ENCODE measurements at places on chromosomes 5 and 9.

GRCh38 chr5:137733006-137733405 lies 2.9 kb downstream of the KLHL3 start:
- DNase-seq, result no peak

DNA sequence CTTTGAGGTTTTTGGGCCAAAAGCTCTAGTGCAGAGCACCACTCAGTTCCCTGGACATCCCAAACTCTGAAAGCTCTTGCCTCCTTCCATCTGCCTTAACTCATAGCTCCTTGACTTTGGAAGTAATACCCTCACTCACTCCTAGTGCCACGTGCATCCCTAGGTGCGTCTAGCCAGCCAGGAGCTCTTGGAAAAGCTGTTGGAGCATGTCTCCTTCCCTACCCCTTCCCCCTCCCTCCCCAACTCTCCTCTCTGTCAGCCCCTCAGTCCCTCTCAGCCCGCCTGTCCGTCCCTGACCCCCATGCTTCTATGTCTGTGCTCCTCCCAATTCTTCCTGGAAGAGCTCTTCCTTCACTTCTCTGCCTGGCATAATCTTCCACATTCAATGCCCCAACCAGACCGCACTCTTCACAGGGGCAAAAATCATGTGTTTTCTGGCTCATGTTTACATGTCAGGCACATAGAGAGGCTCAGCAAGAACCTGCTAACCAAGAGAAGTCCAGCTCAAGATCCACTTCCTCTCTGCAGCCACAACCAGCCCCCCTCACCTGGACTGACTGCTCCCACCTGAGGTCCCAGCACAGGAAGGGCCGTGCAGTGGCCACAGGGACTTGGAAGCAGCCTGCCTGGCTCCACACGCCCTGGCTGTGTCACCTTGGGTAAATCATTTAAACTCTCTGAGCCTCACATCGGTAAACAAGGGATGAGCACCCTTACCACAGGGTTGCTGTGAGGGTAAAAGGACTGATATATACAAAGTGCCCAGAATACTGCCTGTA lies 58.4 kb downstream of the WHRN start:
- DNase-seq, result no peak

- DNase-seq, result peak; percentile 8
Measured at GRCh38 chr5:93252165-93252564, 328.9 kb downstream of the NR2F1-AS1 start.

GRCh38 chr5:170509348-170509660 lies 5.5 kb downstream of the KCNIP1 start:
- DNase-seq, result no peak

DNA sequence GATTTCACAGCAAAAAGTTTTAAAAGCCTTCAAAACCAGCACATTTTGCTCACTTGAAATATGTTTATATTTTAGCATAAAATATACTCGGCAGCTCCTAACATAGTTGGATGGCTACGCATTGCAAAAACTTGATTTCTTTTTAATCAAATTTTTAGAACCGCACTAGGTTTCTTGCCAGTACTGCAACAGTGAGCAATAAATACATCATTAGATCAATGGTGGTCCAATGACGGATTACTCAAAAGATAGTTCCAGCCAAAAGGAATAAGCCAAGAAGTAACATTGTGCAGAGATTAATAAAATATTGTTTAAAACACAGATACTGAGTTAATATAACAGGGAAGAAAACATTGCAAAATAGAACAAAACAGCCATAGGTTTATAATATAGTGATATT lies 5.5 kb downstream of the MARCHF3 start:
- DNase-seq, result no peak

DNA sequence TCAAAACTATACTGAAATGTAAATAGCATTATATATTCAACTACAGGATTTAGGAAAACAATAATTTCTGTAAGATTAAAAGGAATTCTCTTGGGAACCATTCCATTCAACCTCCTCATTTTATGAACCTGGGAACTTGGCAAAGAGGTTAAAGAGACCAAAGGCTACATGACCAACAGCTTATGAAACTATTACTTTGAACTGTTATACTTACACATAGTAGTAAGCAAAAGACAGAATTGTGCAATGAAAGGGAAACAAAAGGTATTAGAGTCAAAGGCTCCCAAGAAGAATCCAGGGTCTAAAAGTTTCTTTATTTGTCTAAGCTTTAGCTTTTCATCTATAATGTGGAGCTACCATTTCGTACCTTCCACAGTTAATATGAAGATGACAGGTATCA lies 7.2 kb downstream of the C9orf72 start:
- no peak for DNase-seq

DNA sequence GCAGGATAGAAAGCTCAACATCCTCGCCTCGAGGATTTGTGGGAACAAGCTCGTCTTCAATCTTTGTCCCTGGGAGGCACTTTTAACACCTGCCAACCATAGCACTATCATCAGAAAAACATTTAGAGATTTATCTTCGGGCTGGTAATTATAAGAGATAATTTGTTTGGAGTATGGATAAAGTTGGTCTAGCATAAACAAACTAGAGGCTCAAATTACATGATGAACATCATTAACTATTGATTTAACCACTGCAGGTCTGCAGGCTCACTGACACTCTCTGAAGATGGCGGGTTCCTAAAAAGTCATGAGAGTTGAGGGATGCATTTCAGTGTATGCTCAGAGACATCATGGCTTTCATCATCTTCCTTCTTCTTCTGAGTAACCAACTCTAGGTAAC lies 25.8 kb upstream of the PCA3 start:
- no peak for DNase-seq

- DNase-seq, result no peak
Measured at GRCh38 chr9:125527471-125528002, 179.5 kb downstream of the MAPKAP1 start.

DNA sequence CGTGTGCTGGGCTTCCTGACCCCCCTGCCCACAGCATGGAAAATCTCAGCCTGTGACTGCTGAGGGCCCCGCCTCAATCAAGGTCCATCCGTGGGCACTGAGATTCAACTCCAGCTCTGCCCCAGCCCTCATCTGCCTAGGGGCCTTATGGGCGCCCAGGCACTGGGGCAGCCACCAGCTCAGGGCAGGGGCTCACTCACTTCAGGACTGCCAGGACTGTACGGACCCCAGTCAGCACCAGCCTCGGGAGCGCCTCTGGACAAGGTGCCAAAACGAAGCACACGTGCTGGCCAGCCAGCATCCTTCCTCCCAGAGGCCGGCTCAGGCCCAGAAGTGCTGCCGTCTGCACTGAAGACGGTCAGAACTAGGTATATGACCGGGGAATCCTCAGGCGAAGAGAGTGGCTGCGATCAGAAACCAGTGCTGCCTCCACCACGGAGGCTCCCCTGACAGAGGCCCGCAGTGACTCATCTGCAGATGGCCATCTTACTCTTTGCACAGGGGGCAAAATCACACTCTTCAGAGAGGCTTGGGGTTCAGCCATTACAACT lies 19.6 kb downstream of the CLPTM1L start:
- DNase-seq, result no peak

GRCh38 chr9:22382331-22382730 lies 64.3 kb upstream of the DMRTA1 start:
- no peak for DNase-seq

DNA sequence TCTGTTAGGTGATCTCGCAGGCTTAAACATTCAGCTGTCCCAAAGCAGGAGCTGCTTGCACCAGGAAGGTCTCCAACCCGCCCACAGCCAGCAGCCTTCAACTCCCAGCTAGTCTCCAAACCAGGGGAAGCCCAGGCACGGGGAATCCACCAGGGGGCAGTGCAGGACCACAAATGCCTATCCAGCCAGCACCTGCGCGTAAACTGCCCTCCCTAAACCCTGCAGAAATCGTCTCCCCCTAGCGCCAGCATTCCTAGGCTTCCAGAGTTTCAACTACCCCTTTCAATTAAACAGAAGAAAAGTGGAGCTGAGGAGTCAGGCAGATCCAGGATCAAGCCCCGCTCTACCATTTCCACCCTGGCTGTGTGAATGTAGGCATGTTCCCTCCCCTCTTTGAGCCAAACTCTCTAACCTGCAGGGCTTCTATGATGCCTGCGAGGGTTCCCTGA lies 72.0 kb downstream of the HRH2 start:
- DNase-seq, result peak; percentile 83

- no peak for DNase-seq
Measured at GRCh38 chr9:123395689-123396511, 39.9 kb downstream of the CRB2 start.

DNA sequence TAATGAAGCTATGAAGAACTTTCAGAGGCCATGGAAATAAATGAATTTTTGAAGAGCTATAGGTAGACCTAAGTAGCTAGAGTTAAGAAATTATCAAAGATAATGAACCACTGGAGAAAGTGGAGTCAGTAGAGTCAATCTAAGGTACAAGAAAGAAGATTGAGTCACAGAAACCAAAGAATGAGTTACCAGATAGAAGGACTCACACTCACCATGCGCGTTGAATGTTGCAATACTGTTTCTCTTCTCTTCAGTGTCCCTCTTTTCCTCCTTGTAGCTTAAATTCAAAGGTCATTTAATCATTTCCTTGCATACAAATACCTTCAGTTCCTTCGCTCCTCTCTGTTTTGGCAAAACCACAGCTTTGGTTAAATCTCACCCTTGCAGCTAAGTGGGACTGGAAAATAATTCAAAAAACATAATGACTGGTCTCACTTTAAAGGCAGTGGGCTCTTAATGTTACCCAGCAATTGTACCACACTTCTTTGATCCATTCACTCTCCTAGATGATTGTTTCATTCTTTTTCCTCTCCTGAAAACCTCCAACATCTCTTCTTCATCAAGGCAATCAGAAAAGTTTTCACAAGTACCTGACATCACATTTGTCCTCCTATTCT lies 58.3 kb downstream of the NIPBL start:
- no peak for DNase-seq

DNA sequence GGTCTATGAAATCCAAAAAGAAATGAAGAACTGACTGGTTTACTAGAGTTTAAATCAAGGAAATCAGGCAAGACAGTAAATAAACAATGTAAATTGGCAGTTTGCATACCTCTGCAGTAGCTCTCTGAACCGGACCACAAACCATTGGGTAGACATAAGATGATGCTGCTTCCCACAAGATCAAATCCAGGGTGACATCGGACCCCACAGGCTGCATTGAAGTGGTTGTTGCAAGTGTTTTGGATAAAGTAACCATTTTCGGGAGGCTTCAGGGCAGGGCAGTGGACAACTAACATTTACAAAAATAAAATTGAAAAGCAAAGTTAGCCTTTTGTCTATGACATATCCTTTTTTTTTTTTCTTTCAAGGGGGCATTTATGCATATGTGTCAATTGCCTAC lies 66.7 kb downstream of the SVEP1 start:
- no peak for DNase-seq

- no peak for DNase-seq
Measured at GRCh38 chr5:55711507-55712022, 559 bp downstream of the SLC38A9 start.
